AML-193 (cell line): ENCODE measurements at places on chromosomes 6 and 20.
A peak's percentile ranks its signal among the peaks of the same experiment; 100 is the strongest.

GRCh38 chr20:53581444-53582250 lies 12.0 kb downstream of the ZNF217 start:
- no peak for DNase-seq

DNA sequence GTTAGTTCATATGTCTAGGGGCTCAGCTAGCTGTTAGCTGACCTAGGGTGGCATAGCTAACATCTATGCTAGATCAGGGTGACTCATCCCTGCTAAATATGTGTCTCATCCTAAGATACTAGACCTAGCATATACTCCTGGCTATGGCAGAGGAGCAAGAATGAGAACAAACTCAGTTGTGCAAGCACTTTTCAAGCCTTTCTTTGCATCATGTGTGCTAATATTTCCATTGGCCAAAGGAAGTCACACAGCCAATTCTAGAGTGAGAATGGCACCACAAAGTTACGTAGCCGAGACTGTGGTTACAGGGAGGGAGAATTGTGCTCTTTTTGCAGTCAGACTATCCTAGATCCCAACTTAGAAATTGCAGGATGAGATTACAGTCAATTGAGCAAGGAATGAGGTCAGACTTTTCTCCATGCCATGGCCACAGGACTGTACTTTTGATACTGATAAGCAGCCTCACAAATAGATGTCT lies 78.7 kb downstream of the PLCB4 start:
- DNase-seq: peak; percentile 4

DNA sequence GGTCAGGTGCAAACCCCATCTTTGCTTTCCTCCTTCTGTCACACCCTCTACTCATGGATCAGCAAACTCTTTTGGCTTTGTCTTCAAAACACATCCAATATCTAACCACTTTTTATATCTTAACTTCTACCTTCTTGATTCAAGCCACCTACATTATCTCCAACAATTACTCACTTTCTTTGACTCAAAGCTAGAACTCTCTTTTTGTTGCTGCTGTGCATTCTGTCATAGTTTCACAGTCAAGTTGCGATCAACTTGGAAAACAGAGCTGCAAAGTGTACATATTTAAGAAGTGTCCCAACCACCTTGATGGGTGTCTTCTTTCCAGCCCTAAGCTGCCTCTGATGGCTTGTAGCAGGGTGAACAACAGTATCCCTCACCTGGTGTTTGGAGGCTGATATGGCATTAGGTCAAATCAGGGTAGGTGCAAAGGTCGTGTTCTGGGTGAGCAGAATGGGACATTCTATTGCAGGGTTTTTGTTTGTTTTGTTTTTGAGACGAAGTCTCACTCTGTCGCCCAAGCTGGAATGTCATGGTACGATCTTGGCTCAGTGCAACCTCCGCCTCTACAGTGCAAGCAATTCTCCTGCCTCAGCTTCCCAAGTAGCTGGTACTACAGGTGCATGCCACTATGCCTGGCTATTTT lies 43.4 kb upstream of the RALGAPA2 start:
- DNase-seq: no peak

DNA sequence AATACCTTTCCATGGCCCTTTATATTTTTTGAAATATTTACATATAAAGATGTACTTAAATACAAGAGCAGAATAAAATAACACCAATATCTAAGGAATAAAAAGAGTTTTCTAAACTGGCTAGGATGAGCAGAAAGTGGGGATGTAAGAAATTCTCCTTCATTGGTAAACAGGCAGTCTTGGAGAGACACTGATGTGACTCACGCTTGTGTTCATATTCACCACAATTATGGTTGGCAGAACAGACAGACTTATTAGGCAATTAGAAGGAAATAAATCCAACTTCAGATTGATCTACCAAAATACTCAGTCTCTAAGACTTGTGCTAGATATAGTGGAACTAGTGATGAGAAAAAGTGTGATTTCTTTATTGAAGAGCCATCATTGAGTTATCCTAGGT lies 463.7 kb downstream of the CDC5L start:
- DNase-seq: no peak

GRCh38 chr20:48928832-48929725 lies 7.6 kb downstream of the ARFGEF2 start:
- no peak for DNase-seq

- DNase-seq: no peak
Observed at GRCh38 chr6:52512199-52512598, 64.7 kb downstream of the TRAM2 start.

DNA sequence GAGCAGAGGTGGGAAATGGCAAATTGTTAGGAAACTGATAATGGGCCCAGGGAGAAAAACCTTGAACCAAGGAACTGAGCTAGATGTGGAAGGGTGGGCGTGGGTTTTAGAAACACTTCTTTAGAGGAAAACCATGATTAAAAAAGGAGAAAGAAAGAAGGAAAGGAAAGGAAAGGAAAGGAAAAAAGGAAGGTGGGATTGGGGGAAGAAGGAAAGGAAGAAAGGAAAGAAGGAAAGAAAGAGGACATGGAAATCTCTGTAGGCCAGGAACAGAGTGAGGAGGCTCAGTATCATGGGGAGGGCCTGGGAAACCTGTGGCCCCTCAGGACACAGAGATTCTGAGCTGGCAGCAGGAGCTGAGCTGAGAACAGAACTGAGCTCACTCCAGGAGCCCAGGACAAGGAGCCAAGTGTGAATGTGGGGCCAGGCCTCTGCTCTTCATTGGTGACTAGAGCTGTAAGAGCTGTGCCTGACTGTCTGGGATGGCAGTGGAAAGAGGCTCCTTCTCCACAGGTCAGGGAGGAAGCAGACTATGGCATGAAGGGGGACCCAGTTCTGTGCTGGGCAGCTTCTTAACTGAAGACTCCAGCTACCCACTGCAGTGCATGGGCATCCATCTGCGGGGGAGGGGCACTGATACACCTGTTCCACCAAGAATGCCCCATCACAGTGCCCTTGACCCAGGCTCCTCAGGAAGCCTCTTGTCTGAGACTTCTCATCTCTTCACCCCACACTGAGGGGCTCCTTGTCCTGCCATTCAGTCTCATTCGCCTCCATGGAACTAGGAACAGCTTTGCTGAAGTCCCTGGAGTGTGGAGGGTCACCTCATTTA lies 116.1 kb upstream of the BACH2 start:
- no peak for DNase-seq

GRCh38 chr20:3473944-3474343 lies 3.1 kb downstream of the ATRN start:
- DNase-seq: no peak

DNA sequence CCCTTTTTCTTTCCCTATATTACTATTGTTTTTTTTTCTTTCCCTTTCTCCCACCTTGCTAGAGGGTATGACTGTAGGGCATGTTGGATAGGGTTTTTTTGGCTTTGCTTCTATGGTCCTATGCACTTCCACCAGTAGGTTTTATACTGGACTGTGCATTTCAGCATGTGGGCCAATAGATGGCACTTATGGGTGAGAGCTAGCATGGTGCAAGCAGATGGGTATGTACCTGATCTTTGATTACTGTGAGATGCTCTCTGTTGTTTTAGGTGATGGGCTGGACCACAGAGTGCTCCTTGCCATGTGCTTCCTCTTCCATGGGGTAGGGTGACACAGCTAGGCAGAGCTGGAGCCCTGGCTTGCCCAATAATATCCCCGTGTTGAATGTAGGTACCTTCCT lies 128.5 kb upstream of the CHD6 start:
- no peak for DNase-seq

GRCh38 chr6:116773886-116774285 lies 8.4 kb upstream of the FAM162B start:
- no peak for DNase-seq

GRCh38 chr6:12608016-12608860 lies 108.3 kb upstream of the PHACTR1 start:
- DNase-seq: peak; percentile 58

GRCh38 chr6:25165177-25165576 lies 114.0 kb upstream of the CARMIL1 start:
- no peak for DNase-seq

DNA sequence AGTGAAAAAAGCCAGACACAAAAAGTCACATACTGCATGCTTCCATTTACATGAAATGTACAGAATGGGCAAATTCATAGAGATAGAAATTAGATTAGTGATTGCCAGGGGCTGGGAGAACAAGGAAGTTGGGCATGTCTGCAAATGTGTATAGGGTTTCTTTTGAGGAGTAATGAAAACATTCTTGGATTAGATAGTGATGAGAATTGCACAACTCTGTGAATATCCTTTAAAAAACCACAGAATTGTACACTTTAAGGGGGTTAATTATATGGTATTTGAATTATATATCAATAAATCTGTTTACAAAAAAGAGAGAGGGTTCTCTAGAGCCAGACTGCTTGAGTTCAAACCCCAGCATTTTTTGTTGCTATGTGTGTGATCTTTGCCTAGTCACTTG lies 188.1 kb downstream of the CDC5L start:
- DNase-seq: no peak

DNA sequence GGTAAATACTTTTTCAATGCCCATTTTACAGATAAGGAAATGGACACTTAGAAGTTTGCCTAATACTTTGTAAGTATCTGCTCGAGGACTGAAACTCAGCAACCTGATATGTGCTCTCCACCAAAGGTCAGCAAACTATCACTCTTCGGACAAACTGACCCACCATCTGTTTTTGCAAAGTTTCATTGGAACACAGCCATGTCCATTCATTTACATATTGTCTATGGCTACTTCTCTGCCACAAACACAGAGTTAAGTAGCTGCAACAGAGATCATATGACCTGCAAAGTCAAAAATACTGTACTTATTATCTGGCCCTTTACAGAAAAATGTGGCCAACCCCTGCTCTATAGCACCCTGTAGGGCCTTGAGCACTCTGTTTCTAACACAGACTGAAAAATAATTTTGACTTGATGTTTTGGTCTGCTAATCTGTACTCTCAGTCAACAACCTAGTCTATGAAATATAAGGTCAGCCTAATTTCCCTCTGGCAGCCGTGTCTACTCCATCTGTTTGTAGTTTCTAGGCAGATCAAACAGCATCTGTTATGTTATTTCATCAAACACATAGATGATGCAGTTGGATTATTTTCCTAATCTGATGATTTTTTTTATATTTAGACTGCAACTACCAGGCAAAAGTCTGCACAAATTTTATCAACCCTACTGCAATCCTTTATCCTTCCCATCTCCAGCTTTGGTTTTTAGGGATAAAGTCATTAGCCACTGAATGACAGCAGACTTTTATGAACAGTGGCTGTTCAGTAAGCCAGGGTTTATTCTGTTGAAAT lies 41.4 kb upstream of the BEND6 start:
- DNase-seq: no peak

DNA sequence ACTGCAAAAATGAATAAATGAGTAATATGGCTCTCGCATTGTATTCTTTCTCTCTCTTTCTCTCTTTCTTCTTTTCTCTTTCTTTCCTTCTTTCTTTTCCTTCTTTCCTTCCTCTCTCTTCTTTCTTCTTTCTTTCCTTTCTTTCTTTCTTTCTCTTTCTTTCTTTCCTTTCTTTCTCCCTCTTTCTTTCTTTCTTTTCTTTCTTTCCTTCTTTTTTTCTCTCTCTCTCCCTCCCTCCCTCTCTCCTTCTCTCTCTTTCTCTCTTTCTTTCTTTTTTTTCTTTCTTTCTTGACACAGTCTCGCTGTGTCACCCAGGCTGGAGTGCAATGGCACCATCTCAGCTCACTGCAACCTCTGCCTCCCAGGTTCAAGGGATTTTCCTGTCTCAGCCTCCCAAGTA lies 20.3 kb upstream of the ELOVL5 start:
- no peak for DNase-seq

DNA sequence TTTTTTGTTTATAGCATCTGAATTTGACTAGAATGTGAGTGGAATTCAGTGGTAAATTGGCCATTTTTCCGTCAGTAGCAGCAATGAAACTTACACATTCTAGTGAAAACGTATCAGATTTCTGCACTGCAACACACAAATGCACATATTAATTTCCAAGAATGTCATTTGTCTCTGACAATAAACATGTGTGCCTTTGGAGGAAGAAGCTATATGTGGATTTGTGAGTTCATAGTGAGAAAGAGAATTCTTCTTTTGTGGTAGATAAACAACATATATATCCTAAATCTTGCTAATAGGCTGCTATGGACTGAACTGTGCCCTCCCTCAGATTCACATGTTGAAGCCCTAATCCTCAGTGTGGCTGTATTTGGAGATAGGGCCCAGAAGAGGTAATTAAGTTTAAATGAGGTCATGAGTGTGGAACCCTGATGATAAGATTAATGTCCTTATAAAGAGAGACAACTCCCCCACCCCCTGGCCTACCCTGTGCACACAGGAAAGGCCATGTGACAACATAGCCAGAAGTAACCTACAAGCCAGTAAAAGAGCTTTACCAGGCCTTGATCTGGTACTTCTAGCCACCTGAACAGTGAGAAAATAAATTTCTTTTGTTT lies 200.2 kb upstream of the EYA4 start:
- DNase-seq: no peak

- DNase-seq: no peak
Observed at GRCh38 chr6:30881392-30882203, 2.7 kb upstream of the DDR1 start.

- peak; percentile 50 for DNase-seq
Observed at GRCh38 chr20:58309591-58310290, at the start of gene RAB22A. Gene RAB22A (plus strand): TSS chr20:58309715. CDS start chr20:58309977, 262 bp downstream.

DNA sequence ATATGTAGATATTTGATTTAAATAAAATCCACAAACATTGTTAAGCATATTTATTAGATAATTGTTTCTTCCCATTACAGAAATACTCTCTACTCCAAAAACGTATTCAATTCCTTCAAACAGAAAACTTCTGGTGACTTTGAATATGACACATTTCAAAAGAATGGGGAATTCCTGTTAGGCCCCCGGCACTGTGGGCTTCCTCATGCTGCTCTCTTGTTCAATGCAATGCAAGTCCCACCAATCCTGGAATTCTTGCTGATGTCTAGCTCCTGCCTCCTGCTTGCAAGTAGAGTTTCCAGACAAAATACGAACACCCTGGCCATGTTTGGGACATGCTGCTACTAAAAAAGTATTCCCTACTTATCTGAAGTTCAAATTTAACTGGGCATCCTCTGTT lies 544.1 kb downstream of the QKI start:
- DNase-seq: no peak

DNA sequence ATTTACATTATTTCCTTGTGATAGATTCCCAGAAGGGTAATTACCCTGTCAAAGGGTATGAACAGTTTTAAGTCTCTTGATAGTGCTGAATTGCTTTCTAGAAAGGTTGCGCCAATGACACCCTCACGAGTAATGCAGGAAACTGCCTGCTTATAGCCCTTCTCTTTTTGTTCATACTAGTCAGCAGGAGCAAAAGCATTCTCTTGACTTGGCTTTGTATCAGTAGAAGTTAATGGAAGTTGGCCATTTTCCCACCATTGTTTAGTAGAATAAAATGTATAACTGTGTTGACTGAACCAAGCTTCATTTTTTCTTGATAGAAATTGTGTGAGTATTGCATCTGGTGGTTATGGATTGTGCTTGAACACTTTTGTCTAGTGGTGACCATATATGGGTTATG lies 100.1 kb downstream of the FARS2 start:
- no peak for DNase-seq

DNA sequence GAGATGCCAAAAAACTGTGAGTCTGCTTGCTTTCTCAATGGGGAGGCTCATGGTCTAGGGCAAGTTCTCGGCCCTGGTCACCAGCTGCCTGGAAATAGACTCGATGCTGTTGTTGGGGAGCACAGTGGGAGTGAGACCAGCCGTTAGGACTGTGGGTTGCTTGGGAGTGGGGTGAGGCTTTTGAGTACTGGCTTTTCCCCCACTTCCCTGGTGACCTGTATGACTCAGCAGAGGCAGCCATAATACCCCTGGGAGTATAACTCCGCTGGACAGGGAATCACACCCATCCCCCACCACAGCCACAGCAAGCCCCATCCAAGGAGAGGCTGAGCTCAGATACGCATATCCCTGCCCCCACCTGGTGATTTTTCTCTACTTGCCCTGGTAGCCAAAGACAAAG lies 48.9 kb upstream of the OGFRL1 start:
- no peak for DNase-seq

- DNase-seq: peak; percentile 9
Observed at GRCh38 chr6:52598123-52598823, 21.4 kb upstream of the TRAM2 start.
